Mesenchymal stem cell (in vitro differentiated cells and primary cell): ENCODE measurements at places on chromosomes 7 and 10.
A peak's percentile ranks its signal among the peaks of the same experiment; 100 is the strongest.

GRCh38 chr10:11144626-11145494, 127.2 kb downstream of the CELF2 start:
- no peak for DNase-seq

DNA sequence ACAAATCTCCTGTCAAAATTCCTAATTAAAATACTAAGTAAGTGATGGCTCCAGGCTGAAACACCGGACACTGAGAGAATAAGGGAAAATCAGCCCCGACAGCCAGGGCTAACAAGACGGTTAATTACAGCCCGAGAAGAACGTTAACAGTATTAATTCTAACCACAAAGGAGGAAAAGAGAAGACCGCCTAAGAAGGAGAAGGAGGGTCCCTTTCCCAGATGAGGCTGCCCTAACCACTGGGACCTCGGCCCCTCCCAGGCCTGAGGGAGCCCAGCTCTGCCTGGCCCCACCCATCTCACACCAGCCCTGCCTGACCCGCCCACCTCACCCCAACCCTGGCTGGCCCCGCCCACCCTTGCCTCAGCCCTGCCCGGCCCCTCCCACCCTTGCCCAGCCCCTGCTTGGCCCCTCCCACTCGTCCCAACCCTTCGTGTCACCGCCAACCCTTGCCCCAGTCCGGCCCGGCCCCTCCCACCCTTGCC, 51.3 kb downstream of the PWWP2B start:
- peak; percentile 70 for DNase-seq

GRCh38 chr7:114086537-114086913, 167.7 kb upstream of the PPP1R3A start:
- DNase-seq, result no peak

DNA sequence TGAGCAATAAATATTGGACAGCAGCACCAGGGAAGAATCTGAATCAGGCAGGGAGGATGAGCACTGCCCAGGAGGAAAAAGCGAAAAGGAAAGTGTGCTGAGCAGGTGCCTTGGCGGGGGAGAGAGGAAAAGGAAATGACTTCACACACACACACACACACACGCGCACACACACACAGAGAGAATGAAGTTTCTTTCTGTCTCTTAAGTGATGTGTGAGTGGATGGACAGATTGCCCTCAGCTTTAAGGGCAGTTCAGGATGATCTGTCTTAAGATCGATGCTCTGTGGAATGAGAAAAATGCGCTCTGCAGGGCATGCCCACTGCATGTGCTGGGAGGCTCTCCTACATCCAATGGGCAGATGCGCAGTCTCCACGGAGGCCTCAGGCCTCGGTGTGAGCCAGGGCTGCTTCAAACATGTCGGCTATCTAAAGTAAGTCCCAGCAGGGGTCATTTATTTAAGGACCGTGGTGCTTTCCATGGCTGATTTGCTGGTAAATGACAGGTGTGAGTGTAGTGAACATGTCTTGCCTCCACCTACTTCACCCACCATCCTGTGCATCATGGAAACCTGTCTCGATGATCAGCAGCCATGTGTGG, 2.5 kb upstream of the ACBD5 start:
- peak; percentile 89 for DNase-seq

DNA sequence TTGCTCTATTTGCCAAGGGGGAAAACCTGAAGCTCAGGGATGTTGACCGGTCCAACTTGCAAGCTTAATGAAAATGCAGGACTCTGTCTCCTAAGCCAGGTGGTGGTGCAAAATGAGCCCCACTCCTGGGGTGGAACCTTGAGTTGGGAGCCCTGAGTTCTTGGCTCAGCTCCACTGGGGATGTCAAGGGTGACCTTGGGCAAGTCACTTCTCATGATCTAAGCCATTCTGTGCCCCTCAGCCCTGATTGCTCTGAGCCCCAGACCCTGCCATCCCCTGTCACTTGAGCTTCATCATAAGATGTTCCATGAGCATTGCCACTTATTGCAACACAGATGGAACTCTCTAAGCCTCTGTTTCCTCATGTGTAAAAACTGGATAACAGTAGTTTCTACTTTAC, 33.9 kb downstream of the MYL10 start:
- no peak for DNase-seq

DNA sequence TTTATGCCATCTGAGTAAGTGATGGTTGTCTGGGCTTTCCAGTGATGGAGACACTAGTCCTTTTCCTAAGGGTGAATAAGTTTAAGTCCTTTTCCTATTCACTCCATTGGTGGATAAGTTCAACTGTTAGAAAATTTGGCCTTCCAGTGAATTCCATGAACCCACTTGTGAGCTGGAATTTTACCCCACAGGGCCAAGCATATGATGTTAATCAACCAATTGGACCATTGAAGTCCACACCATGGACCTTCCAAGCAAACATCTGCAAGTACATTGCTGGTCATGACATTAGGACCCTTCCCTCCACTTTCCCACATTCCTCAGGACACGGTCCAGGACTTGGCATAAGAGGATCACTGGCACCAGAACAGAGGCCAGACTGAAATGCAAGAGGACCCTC, 381.4 kb downstream of the RPS24 start:
- no peak for DNase-seq
